K562 (cell line): ENCODE measurements at places on chromosomes 4 and X. TPM values are rescaled to one million over a fixed set of nuclear protein-coding genes. Genes with fewer than 3 reads are reported as not detected.

RBBP7 gene
- 148 and 169 TPM in 2 replicates for total RNA-seq

FSTL5 gene
- total RNA-seq = 0.36 and 0.60 TPM in 2 replicates

NEIL3 gene
- total RNA-seq = 12.9 and 14.4 TPM in 2 replicates

DCAF12L2 gene
- not detected in 2 replicates for total RNA-seq
